MCF 10A (cell line): ENCODE measurements at places on chromosomes 6 and 20. TPM values are rescaled to one million over a fixed set of nuclear protein-coding genes. Genes with fewer than 3 reads are reported as not detected.
A peak's percentile ranks its signal among the peaks of the same experiment; 100 is the strongest.

DNA sequence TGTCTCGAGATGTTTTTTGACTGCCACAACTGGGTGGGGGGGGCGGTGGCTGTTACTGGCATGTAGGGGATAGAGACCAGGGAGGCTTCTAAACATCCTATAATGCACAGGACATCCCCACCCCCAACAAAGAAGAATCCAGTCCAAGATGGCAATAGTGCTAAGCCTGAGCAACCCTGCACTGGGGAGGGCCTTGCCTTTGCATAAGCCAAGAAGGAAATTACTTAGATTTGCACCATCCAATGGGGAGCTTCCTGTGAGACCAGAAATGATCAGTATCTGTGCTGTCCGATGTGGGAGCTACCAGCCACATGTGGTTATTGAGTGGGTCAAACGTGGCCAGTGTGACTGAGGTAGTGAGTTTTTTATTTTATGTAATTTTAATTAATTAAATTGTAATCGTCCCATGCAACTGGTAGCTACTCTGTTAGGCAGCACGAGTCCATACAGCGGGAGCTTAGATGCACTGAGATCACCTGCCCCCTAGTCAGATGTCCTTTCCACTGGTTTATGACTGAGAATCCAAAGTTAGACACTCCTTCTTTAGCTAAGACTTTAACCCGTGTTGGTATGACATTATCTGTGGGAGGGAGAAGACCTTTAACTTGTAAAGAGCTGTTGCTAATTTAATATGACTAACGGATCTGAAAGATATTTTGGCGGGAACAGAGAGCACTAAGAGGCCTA is 97.4 kb upstream of the NEDD9 start:
- no peak overlapping the region for H3K27ac ChIP-seq
- no peaks in the 10 kb centered on the region for H3K27me3 ChIP-seq
- no peak overlapping the region for H3K4me3 ChIP-seq
- no peaks in the 10 kb centered on the region for H3K4me1 ChIP-seq
- DNase-seq: no peak
- no peaks in the 10 kb centered on the region for H3K36me3 ChIP-seq

- DNase-seq: no peak
- no peak overlapping the region for H3K4me3 ChIP-seq
These were observed 16.7 kb upstream of the IRAK1BP1 start for GRCh38 chr6:78850621-78851020.

- H3K27me3 ChIP-seq: no peaks in the 10 kb centered on the region
- peak overlapping the region; percentile 8 for H3K4me3 ChIP-seq
- DNase-seq: no peak
- H3K4me1 ChIP-seq: peaks cover 19% of the 10 kb centered on the region
- no peak overlapping the region for H3K27ac ChIP-seq
These were observed 91.4 kb downstream of the THBS2 start for GRCh38 chr6:169162249-169162648.

Gene AAR2
- total RNA-seq: 21.0 and 24.7 TPM in 2 replicates

Gene TREM2
- total RNA-seq: 0.42 and 0.63 TPM in 2 replicates

Gene OOEP
- not detected in 2 replicates for total RNA-seq

DNA sequence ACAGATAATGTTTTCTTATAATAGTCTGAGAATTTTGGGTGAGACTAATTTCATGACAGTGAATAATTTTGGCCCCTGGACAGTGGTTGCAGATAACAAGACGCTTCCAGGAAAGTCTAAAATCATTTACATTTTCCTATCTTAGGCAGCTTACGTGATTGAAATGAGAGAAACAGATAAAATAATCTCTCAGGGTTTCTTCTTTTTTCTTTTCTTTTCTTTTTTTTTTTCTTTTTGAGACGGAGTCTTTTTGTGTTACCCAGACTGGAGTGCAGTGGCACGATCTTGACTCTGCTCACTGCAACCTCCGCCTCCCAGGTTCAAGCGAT is 4.2 kb upstream of the SERPINB1 start:
- no peaks in the 10 kb centered on the region for H3K36me3 ChIP-seq
- H3K27me3 ChIP-seq: no peaks in the 10 kb centered on the region
- peak overlapping the region; percentile 54 for H3K4me3 ChIP-seq

DNA sequence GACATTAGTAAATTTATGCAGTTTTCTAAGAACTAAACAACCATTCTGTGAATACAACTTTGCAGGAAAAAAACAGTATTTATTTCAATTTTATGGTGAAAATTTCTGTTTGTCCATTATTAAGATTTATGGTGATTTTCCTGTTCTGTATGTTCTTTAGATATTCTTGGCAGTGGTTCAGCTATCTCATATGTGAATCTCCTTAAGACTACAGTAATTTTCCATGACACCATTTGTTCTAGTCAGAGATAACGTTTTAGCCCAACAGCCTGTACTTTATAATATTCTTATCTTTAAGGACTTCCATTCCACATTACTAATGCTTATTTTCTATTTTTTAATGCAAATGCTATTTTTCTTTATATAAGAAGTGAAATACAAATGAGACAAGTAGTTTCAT is 504.0 kb downstream of the RFPL4B start:
- no peak for DNase-seq
- no peak overlapping the region for H3K27ac ChIP-seq
- H3K36me3 ChIP-seq: no peaks in the 10 kb centered on the region
- H3K27me3 ChIP-seq: peaks cover 12% of the 10 kb centered on the region
- no peak overlapping the region for H3K4me3 ChIP-seq

DNA sequence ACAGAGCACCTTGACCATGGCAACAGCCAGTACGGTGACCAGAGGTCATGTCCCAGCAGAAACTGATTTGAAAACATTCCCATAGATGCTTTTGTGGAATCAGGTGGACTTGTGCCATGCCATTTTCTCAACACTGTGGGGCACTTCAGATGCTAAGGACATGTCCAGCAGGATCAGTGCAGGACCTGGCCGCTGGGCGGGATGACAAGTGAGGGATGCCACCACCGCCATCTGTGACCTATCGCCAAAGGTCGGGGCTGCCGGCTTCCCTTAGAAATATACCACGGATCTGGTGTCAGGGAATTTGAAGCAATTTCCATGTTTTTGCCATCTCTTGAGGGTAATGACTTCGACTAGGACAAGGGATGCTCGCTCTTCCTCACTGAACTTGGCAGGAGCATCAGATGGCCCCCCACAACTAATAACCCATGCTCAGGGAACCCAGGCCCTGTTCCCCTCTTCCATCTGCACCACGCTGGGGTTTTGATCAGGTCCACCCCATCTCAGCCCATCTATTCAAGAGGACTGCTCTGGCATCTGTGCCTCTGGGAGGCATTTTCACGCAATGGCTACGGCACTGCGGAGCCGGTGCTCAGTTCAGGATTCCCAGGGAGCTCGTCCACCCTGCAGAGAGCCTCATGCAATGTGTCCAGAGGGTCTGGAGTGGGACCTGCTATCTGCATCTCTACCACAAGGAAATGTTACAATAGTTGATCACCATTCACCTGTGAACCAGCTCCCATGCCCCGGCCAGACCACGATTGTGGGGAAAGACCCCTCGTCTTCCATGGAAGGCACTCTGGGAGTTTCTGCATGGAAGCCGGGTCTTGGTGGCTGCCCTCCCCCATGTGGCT is 302.6 kb downstream of the TAF4 start:
- H3K4me3 ChIP-seq: no peak overlapping the region
- H3K27me3 ChIP-seq: no peaks in the 10 kb centered on the region
- H3K27ac ChIP-seq: no peak overlapping the region
- no peak for DNase-seq
- no peaks in the 10 kb centered on the region for H3K36me3 ChIP-seq
- H3K4me1 ChIP-seq: peaks cover 6% of the 10 kb centered on the region

Gene MMS22L
- total RNA-seq: 7.6 and 9.8 TPM in 2 replicates

- DNase-seq: no peak
- H3K27me3 ChIP-seq: no peaks in the 10 kb centered on the region
- H3K4me1 ChIP-seq: no peaks in the 10 kb centered on the region
- H3K4me3 ChIP-seq: no peak overlapping the region
These were observed 45.5 kb upstream of the RNF8 start for GRCh38 chr6:37308069-37308815.

Gene SLA2
- not detected in 2 replicates for total RNA-seq

Gene TINAG
- not detected in 2 replicates for total RNA-seq

Gene C4A
- 7.7 and 16.2 TPM in 2 replicates for total RNA-seq

Gene TNFRSF6B
- 12.3 and 24.4 TPM in 2 replicates for total RNA-seq

Gene RIPPLY2
- total RNA-seq: not detected in 2 replicates

GRCh38 chr6:130362128-130362527 is 3.7 kb upstream of the TMEM200A start:
- no peak overlapping the region for H3K4me3 ChIP-seq
- peaks cover 46% of the 10 kb centered on the region for H3K27me3 ChIP-seq
- peak; percentile 49 for DNase-seq
- no peak overlapping the region for H3K27ac ChIP-seq
- H3K36me3 ChIP-seq: no peaks in the 10 kb centered on the region

DNA sequence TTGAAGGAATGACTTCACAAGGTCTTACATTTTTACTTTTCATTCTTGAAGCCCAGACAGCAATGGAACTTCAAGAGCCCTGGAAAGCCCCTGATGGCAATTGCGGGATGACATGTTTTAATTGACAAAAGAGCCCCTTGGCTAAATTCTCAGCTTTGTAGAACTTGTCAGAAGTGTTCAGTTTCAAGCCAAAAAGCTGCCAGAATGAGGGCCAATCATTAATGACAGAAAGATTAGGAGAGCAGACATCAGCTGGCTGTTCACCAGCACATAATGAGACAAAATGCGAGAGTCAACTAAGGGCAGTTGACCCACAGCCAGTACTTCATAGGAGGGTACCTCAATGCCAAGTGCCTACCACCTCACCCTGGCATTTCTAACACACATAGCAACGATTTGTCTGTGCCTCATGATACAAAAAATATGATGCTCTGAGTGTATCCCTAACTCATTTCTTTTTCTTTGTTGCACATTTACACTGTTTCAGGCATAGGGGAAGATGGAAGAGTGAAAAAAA is 243.1 kb downstream of the MYLK4 start:
- no peaks in the 10 kb centered on the region for H3K36me3 ChIP-seq
- H3K4me1 ChIP-seq: peaks cover 1% of the 10 kb centered on the region
- no peaks in the 10 kb centered on the region for H3K27me3 ChIP-seq
- peak overlapping the region; percentile 84 for H3K27ac ChIP-seq
- no peak overlapping the region for H3K4me3 ChIP-seq
- DNase-seq: no peak

- peak overlapping the region; percentile 93 for H3K27ac ChIP-seq
- peaks cover 46% of the 10 kb centered on the region for H3K4me1 ChIP-seq
- DNase-seq: peak; percentile 78
- H3K36me3 ChIP-seq: peaks cover 4% of the 10 kb centered on the region
- no peaks in the 10 kb centered on the region for H3K27me3 ChIP-seq
These were observed 178.5 kb downstream of the ARID1B start for GRCh38 chr6:156955494-156956183.

Gene GABRR1
- not detected in 2 replicates for total RNA-seq

Gene CLPSL1
- not detected in 2 replicates for total RNA-seq

DNA sequence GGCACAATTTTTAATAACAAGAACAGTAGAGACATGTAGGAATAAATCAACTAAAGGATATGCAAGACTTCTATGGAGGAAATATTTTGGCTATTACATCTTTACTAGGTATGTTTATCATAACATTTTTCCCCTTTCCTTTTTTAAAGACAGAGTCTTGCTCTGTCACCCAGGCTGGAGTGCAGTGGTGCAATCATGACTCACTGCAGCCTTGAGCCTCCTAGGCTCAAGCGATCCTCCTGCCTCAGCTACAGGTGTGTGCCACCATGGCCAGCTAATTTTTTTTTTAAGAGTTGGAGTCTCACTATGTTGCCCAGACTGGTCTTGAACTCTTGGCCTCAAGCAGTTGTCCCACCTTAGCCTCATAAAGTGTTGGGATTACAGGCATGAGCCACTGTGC is 37.0 kb downstream of the AKAP7 start:
- no peak overlapping the region for H3K27ac ChIP-seq
- no peaks in the 10 kb centered on the region for H3K27me3 ChIP-seq
- H3K4me3 ChIP-seq: no peak overlapping the region
- no peaks in the 10 kb centered on the region for H3K36me3 ChIP-seq

DNA sequence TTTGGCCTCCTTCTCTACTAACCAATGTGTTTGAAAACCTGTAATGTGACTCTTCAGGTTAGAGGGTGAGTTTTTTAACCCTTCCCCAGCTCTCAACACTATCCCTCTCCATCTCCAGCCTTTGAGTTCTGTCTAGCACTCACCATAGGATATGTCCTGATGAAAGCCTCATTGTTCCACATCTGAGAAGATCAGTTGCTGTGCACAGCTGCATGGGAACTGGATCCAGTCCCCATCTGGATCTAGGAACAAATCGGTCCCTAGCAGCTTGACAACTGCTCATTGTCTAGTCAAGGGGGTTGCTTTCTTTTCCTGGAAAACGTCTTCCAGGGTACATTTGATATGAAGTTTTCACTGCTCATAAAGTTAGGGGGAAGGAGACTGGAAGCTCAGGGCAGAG is 45.4 kb upstream of the AGPAT4 start:
- H3K27ac ChIP-seq: no peak overlapping the region
- H3K4me3 ChIP-seq: no peak overlapping the region
- H3K36me3 ChIP-seq: peaks cover 6% of the 10 kb centered on the region
- no peaks in the 10 kb centered on the region for H3K27me3 ChIP-seq
- DNase-seq: no peak

GRCh38 chr6:52393780-52394179 is 26.4 kb upstream of the EFHC1 start:
- no peak overlapping the region for H3K27ac ChIP-seq
- H3K4me3 ChIP-seq: no peak overlapping the region
- H3K4me1 ChIP-seq: peaks cover 20% of the 10 kb centered on the region
- no peak for DNase-seq
- H3K27me3 ChIP-seq: no peaks in the 10 kb centered on the region

GRCh38 chr6:34047913-34048867 is 97.7 kb downstream of the GRM4 start:
- no peaks in the 10 kb centered on the region for H3K4me1 ChIP-seq
- DNase-seq: no peak

DNA sequence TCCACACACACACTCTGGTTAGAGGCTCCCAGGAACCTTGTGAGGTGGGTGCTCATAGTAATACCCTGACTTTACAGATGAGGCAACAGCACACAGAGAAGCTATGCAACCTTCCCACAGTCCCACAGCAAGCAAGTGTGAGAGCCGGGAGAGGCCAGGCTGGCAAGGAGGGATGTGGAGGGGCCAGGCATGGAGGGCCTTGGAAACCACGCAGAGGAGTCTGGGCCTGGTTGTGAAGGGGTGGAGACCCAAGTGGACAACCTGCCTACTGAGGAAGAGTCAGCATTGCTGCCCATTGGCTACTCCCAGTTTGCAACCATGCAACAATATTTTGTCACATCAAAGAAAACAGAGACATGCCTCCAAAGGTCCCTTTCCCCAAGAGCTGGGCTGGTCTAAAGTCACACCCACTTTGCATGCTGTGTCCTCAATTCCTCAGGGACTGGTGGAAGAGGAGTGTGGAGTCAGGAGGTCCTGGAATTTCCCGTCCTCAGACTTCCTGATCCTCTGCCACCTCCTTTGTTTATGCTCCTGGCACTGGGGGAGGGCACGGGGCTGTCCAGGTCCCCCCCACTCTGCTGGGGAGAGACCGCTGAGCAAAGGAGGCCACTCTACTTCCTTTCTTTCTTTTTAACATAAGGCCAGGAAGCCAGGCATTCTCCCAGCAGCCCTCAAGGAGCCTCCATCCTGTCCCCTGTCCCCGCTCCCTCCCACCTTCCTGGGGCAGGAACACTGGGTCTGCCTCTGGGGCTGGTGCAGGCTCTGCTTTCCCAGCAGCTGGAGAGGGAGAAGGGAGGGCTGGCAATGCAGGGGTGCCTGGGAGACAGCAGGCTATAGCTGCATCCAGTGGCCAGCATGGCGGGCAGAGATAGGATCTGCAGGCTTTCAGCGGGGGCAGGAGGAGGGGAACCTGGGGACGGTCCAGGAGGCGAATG is 68.3 kb downstream of the NOL4L start:
- no peak overlapping the region for H3K27ac ChIP-seq
- H3K36me3 ChIP-seq: no peaks in the 10 kb centered on the region
- no peak overlapping the region for H3K4me3 ChIP-seq
